Activated CD4-positive, alpha-beta T cell treated with anti-CD3 and anti-CD28 coated beads, Interleukin-2, amount 50 U/mL, for 24 hours (primary cell): ENCODE measurements at places on chromosomes 1 and 21.
A peak's percentile ranks its signal among the peaks of the same experiment; 100 is the strongest.

GRCh38 chr1:167504467-167504827, 13.9 kb downstream of the CD247 start:
- DNase-seq, result no peak

DNA sequence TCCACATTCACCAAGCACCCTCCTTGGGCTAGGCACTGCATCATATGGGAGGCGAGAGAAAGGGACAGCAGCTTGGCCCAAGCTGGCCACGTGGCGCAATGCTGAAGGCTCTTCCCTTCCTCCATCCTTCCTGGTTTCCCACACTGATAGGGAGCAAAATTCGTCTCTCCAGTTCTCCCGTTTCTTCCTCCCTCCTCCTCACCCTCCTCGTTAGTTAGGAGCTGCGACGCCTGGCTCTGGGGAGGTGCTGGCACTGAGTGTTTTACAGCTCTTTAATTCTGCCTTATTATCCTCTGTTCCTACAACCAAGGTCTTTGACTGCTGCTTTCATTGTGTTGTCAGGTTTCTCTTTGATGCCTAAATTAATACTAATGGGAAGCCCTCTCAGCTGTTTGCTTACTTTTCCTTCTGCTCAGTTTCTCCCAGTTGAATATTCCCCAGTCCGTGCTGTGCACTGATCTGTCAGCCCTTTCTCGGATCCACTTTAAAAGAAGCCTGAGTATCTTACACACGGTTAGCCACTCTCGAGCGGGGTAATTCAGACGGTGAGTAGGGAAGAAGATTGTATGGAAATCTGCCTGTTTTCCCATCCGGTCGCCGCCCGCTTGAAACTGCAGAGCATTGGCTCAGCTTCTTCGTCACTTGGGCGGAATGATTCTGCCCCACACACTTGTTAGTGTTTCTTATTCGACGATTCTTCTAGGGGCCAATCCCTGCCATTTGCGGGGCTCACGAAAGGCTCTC, 56.2 kb upstream of the SMYD2 start:
- DNase-seq, result no peak

- no peak for DNase-seq
These were observed 22.5 kb downstream of the ZNF670 start for GRCh38 chr1:247056071-247056470.

DNA sequence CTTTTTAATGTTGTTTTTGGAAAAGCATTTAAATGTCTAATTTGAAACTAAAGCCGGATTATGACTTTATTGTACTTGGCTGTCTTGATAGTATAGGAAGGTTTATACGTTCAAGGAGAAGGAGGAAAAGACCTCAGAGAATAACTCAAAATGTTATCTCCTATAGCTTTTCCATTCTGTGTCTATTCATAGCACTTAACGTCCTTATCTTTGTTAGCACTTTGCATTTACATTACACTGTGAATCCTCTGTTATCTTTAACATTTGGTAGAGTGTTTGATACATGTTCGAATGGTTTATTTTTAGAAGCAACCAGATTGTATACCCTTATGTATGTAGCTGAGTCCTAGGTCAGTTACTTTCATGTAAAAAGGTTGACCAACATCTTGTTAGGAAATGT, 50.8 kb upstream of the PODN start:
- no peak for DNase-seq

GRCh38 chr1:221263831-221264767, 384.9 kb downstream of the HLX start:
- DNase-seq, result peak; percentile 40
